Activated CD4-positive, alpha-beta memory T cell treated with anti-CD3 and anti-CD28 coated beads for 36 hours (primary cell): ENCODE measurements at places on chromosomes 3 and 15. TPM values are rescaled to one million over a fixed set of nuclear protein-coding genes. Genes with fewer than 3 reads are reported as not detected.

DNA sequence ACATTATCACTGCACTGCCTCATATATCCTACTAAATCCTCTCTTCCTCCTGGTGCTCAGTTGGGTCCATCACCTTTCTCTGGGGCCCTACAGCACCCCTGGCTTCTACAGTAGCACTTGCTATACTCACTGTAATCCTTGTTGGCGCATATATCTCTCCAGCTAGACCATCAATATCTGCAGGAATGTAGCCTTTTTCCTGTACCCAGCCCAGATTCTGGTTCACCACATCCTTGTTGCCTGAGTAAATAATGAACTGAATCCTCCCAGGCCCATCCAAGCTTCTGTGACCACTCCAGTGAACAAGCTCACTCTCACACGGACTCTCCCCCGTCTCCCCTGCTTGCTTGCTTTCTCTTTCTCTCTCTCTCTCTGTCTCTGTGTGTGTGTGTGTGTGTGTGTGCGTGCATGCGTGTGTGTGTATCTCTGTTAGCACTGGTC is 62.5 kb upstream of the LIPC start:
- peaks cover 6% of the 10 kb centered on the region for H3K27me3 ChIP-seq
- DNase-seq = no peak
- peak overlapping the region; percentile 8 for H3K4me3 ChIP-seq
- no peak overlapping the region for H3K27ac ChIP-seq
- H3K4me1 ChIP-seq = peaks cover 4% of the 10 kb centered on the region

- DNase-seq = no peak
- H3K27ac ChIP-seq = peak overlapping the region; percentile 96
- H3K4me1 ChIP-seq = peaks cover 74% of the 10 kb centered on the region
- H3K36me3 ChIP-seq = peaks cover 51% of the 10 kb centered on the region
- H3K4me3 ChIP-seq = peak overlapping the region; percentile 85
These were observed 1.5 kb downstream of the PBRM1 start for GRCh38 chr3:52684184-52684583.

Gene CLSTN2
- not detected for total RNA-seq

Gene WNT7A
- total RNA-seq = 0.29 TPM
